ENCODE measurements at places on chromosomes 5 and 9. TPM values are rescaled to one million over a fixed set of nuclear protein-coding genes. Genes with fewer than 3 reads are reported as not detected.

The TAF11L5 gene
- total RNA-seq = not detected

The SMIM33 gene
- not detected for total RNA-seq

The CFAP157 gene
- total RNA-seq = not detected

The SAPCD2 gene
- total RNA-seq = 3.7 TPM

The MRPS27 gene
- 68.4 TPM for total RNA-seq

The IFNK gene
- not detected for total RNA-seq

The DBH gene
- not detected for total RNA-seq

The PFN3 gene
- total RNA-seq = not detected

The CDO1 gene
- total RNA-seq = 10.9 TPM

The ISL1 gene
- total RNA-seq = 0.20 TPM

The C9 gene
- total RNA-seq = not detected

The CCL21 gene
- not detected for total RNA-seq

The IL4 gene
- total RNA-seq = not detected

The TSTD2 gene
- total RNA-seq = 17.3 TPM

The SPATA31A3 gene
- not detected for total RNA-seq

The IFNA13 gene
- not detected for total RNA-seq

The CSF1R gene
- total RNA-seq = 0.69 TPM

The BASP1 gene
- total RNA-seq = 89.6 TPM

The TAF11L12 gene
- not detected for total RNA-seq

The BDP1 gene
- total RNA-seq = 23.8 TPM

The PCDHGB6 gene
- 4.8 TPM for total RNA-seq

Data from smooth muscle cell of the pulmonary artery (primary cell).